ENCODE measurements at places on chromosomes 6 and 20.

GRCh38 chr20:48313324-48313723 is 514.5 kb downstream of the PREX1 start:
- no peak for DNase-seq

- no peak for DNase-seq
Observed at GRCh38 chr6:119791736-119792135, 442.2 kb upstream of the MAN1A1 start.

DNA sequence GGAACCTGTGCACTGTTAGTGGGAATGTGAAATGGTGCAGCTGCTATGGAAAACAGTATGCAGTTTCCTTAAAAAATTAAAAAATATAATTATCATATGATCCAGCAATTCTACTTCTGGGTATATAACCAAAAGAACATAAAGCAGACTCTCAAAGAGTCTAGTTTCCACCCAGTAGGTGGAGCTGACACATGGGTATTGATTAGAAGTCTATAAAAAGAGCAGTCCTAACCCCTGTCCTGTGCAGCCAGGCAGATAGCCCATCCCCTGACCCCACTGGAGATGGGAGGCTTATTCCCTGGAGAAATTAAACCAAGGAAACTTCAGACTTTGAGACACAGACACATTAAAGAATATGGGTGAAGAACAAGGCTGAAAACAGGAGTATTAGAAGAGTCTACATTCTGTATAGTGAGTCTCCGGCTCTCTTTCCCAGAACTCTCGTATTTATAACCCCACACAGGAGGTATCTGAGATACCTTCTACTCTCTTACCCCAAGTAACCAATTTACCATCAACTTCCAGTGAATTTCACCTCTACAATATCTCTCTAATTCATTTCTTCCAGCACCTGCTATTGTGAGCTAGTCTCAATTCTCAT is 92.3 kb downstream of the SEL1L2 start:
- no peak for DNase-seq

DNA sequence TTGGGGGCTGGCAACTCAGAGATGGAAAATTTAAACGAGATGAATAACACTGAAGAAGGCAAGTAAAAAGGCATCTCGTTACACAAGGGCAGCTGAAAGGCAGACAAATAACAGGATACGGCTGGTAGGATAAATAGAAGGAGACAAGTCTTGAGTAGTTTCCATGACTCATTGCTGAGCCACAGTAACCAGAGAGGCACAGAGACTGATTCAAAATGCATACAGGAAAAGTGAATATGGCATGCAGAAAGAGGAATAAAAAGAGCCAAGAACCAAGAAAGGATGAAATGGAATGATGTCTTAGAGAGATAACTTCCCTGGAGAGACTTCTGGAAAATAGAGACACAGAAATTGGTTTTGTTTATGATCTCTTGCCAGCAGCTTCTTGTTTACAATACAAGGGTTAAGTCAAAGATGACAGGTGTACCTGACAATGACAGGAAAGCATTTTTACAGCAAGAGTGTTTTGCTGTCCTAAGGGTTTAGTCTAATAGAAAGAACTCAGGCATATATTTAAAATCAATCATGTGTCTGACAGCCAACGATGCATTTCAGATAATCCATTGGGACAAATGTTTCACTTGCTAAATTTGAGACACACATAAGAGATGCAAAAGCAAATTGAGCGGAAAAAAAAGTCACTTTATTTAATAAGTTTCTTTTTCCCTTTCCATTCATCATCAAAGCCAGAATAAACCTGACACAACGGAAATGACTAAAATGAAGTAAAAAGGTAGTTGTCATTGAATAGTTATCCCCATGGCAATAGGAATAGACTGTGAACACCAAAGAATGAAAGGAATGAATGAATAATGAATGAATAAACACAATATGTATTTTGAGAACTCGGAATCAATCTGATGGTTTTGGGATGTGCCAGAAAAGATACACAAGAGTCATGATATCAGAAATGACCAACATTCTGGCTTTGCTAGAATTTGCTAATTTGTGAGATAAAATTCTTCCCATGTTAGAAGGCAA is 68.0 kb upstream of the KCNQ5 start:
- no peak for DNase-seq

GRCh38 chr6:113120582-113121285 is 736.4 kb upstream of the MARCKS start:
- no peak for DNase-seq

- DNase-seq = no peak
Observed at GRCh38 chr20:8124639-8125038, 7.4 kb upstream of the PLCB1 start.

DNA sequence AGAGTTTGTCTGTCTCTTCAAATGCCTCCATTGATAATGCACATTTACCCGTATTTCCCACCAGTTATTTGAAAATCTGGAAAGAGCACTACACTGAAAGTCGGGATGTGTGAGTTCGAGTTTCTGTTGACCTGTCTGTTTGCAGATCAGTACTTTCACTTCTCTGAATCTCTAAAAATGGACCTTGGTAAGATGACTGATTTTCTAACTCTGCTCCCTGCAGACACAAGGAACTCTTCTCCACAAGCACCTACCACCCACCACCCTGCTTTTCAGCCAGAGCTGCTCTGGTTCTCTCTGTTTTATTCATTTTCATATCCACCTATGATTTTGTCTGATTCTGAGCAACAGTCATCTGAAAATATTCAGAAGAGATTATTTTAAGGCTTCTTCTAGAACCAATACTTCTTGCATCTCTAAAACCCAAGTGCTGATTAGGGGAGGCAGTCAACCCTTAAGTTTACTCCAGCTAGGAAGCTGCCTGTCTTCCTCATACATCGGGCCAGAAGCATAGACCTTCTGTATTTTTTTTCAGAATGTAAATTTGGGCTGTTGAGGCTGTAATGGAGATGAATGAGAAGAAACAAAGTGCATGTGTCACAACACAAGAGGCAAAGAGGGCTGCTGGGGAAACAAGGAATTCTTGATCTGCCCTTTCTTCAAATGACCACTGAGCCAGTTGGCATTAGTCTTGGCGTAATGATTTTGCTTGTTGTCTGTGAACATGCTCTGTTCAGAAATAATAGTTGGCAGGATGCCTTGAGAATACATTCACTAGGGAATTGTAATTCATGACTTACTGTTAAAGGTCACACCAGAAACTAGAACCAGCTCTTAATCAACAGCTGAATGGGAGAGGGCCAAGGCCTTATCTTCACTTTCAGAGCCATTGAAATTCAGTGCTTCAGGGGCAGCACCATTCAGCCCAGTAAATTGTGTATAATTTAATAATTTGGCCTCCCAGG is 85.4 kb upstream of the MYLIP start:
- DNase-seq = no peak

GRCh38 chr6:155143578-155144106 is 120.2 kb upstream of the CLDN20 start:
- no peak for DNase-seq

- DNase-seq = no peak
Observed at GRCh38 chr20:9877932-9878495, 39.1 kb upstream of the PAK5 start.

GRCh38 chr20:17959257-17959627 is 9.4 kb downstream of the SNX5 start:
- DNase-seq = no peak

DNA sequence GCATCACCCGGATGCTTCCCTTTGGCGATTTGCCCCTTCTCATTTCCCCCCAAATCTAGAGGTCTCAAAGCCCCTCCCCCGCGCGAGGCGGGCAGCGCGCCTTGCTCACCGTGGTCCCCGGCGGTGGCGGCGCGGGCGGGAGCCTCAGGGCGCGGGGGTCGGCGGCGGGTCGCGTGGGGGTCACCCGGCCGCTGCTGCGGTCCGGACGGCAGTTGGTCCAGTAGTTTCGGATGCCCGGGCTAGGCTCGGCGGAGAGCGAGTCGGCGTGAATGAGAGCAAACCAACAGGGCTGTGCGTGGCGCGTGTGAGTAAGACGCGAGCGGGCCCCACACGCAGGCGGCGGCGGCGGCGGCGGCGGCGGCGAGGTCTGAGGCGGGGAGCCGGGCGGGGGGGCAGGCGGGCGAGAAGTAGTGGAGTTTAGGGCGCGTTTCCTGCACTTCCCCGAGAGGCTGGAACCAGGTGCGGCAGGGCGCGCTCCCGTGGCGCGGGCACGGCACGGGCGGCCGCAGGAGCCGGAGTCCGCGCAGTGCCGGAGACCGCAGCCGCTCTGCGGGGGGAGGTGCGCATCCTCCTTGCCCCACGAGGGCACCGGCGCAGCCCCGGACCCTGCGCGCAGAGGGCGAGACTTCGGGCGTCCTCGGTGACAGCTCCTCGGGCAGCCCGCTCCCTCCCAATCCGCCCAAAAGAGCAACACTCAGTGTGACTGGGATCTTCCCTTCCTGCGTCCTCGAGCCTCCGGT is 567 bp downstream of the HS3ST5 start:
- DNase-seq = no peak

GRCh38 chr20:43994486-43995100 is 79.9 kb downstream of the TOX2 start:
- DNase-seq = no peak

GRCh38 chr20:38665094-38665493 is 59.2 kb upstream of the SLC32A1 start:
- no peak for DNase-seq

GRCh38 chr20:9071976-9072726 is 3.3 kb downstream of the PLCB4 start:
- no peak for DNase-seq

DNA sequence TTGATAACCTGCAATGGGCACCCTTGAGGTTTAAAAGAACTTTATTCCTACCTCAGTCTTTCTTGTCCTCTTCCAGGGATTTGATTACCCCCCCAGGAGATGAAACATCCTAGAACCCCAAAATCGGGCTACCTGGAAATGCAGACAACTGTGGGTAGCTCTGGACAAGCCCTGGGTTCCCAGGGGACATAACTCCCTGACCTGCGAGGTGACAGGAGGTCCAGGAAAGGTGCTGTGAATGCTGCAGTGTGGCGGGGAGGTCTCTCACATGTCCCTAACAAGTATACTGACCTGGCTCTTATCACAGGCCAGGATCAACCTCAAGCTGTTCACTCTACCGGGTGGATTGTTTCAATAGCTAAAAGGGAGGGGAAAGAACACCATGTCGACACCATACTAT is 11.6 kb downstream of the JAG1 start:
- no peak for DNase-seq

- peak; percentile 89 for DNase-seq
Observed at GRCh38 chr6:125779924-125780539, 10.7 kb upstream of the NCOA7 start.

DNA sequence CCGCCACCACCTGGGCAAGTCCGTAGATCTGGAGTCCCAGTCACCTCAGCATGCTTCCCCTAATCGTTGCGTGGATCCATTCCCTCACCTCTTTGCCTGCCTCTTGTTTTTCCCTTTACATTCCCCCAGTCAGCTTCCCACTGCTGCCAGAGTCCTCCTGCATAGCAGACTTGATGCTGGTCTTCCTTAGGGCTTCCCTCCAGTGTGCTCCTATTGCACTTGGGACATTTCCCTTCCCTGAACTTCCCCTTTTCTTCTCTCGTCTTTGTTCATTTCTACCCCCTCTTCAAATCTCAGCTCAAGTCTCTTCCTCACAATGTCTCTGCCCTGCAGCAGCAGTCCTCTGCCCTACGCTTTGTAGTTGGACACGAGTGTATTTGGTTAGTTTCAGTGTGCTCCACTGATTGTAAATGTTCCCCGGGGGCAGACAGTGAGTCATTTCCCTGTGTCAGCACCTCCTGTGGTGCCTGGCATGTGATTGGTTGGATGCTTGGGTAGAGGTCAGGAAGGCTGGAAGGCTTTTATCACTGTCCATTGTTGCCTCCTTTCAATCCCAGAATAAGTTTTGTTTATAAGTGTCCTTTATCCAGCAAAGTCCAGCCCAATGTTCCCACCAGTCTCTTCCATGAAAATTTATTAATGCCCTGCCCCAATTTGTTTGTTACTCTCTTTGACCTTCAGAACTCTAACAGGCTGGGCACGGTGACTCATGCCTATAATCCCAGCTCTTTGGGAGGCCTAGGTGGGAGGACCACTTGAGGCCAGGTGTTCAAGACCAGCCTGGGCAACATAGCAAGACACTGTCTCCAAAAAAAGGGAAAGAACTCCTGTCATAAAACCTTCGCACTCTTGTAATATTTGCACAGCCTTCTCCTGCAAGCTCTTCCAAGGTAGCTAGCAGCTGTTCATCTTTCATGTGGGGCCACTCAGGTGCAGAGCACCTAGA is 38.3 kb downstream of the FAM120B start:
- no peak for DNase-seq

- no peak for DNase-seq
Observed at GRCh38 chr20:33313686-33314314, 30.8 kb downstream of the BPIFB1 start.

- no peak for DNase-seq
Observed at GRCh38 chr20:14782731-14783130, 445.3 kb upstream of the FLRT3 start.

DNA sequence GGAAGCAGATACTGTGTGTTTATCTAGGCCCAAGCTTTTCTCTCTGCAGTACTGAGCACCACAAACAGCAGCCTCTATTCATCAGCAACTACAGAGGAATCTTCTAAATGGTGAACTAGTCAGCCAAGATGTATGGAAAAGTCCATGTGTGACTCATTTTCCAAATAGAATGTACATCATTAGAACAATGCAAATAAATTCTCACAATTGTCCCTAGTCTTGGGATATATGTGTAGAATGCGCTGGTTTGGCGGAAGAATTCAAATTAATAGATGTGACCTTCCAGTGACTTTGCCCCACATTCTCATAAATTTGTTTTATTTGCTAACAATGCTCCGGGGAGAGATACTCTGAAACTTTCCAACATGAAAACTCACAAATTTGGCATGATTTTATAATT is 436.2 kb downstream of the CBLN4 start:
- DNase-seq = no peak

GRCh38 chr6:116168148-116168547 is 42.2 kb upstream of the COL10A1 start:
- DNase-seq = no peak

DNA sequence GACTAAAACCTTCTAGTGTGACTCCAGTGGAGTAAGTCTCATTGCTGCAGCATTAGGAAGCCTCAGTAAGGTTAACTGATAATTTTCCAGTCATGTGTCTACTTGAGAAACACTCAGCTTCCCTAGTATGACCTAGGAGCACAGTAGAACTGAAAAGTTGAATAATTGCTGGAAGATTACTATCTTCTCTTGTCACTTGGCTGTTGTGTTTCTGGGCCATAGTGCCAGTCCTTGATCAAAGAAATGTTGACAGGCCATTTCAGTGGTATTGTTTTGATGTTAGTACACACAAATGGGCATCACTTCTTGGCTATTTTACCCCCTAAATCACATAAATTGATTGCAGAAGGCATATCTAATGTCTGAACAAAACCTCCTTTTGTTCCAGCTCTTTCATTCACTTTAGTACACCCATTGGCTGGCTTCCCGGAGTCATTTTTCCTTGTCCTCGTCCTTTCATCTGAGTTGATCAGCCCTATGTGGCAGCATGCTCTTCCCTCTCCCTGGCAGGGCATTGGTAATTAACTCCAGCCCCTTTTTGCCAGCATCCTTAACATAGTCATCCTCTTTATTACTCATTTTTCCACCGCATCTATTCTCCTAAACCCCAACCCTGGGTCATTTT is 6.0 kb downstream of the ENPP3 start:
- no peak for DNase-seq
